Effector CD4-positive, alpha-beta T cell (primary cell): ENCODE measurements at places on chromosomes 3 and 15.

DNA sequence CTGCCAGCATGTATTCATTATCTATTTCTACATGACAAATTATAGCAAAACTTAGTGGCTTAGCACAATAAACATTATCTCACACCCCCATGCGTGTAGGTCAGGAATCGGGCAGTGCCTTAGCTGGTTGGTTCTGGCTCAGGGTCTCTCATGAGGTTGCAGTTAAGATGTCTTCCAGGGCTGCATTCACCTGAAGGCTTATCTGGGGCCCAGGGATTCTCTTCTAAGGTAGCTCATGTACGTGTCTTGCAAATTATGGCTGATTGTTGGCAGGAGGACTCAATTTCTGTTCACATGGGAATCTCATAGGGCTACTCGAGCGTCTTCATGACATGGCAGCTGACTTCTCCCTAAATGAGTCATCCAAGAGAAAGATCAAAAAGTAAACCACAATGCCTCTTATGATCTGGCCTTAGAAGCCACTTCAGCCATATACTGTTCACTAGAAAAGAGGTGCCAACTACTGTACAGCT is 42.9 kb upstream of the TSC22D2 start:
- no peak for DNase-seq

DNA sequence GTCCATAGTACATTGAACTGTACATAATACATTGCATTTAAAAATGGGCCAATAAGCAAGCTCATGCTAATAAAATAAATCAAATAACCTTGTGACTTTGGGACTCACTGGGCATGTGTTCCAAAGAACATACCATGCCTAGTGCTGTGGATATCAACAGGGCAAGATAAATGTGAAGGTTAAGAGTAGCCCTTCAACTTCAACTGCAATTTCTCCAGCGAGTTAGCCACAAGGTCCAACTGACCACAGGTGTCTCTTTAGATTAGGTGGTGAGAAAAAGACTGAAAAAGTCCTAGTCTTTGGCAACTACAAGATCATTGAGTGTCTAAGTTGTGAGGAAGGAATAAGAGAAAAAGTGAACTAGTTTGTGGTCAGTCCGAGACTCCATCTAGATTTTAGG is 78.3 kb upstream of the ATP11B start:
- DNase-seq = no peak

GRCh38 chr3:67109651-67110204 is 111.6 kb downstream of the KBTBD8 start:
- no peak for DNase-seq

DNA sequence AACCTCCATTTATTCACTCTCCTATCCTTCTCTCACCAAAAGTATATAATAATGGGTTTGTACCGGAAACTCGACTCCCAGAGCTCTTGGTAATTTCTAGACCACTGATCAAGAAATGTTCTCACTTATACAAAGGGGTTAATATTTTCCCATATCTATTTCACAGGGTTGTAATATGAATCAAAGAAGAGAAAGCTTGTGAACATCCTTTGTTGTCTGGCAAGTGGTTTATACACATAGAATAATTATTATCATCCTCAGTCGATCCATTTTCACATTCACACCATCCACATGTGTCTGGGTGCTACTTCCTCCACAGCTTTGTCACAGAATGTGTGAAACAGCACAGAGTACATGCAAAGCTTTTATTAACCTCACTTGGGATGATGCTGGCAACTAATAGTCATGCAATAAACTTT is 29.9 kb upstream of the STT3B start:
- DNase-seq = no peak

DNA sequence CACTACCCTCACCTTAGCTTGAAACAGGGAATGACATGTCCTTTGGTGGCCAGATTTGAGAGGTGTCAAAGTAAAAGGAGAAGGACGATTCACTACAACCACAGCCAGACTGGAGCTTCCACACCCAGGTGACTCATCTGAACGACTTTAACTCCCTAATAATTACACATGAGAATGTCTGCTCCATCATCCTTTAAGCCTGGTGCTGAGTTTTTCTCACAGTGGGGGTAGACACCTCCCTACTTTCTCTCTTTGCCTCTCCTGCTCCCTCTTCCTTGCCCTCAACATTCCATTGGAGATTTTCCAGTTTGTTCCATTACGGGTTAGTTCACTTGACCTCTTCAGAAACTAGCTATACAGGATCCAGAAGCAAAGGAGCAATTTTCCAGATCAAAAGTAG is 154.3 kb upstream of the BHLHE40 start:
- no peak for DNase-seq

DNA sequence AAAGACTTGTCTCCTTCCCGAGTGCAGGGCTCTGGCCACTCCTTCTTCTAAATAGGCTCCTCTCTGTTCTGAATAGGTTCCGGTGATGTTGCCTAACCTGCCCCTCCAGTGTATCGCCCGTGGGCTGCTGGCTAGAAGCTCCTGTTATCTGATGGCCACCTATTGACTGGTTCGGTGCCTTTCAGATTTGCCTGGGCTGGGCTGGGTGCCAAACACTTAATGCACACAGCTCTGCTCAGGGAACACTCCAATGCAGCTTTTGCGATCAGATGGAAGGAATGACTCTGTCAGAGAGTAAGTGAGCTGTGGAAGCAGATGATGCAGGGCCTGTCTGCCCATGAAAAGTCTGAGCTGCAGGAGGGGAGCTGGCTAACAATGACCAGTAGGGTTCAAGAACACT is 112.9 kb downstream of the CORO2B start:
- no peak for DNase-seq

DNA sequence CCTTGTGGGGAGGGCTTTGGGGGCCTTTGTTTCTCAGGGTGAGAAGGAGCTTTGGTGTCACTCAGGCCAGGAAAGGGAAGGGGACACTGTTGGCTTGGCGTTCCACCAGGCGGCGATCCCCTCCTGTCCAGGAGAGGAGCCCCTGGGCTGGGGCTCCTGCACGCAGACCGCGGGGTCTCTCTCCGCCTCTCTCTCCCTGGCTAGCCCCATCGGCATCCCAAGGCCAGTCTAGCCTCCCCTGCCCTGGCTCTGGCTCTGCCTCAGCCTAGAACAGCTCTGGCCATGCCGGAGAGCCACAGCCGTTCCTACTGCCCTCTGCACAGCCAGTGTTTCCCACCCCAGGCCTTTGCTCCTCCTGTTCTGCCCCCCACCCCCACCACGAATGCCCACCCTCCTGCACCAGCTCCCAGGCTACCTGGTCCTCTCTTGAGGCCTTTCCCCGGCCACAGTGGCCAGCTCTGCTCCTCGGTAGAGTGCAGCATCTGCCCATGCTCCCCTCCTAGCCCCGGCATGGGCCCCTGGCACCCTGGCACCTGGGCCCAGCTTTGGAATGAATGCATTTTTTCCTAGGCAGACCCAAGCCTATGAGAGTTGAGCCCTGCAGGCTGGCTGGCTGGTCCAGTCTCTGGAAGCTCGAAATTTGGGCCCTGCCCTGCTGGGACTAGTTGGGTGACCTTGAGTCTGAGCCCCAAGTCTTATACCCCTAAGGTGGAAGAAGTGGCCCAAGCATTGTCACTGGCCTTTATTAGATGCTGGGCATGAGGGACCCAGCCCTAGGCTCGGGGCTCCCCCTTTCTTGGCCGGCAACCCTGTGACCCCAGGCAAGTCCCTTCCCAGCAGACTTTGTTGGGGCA is 2.4 kb downstream of the PLXNA1 start:
- DNase-seq = no peak

DNA sequence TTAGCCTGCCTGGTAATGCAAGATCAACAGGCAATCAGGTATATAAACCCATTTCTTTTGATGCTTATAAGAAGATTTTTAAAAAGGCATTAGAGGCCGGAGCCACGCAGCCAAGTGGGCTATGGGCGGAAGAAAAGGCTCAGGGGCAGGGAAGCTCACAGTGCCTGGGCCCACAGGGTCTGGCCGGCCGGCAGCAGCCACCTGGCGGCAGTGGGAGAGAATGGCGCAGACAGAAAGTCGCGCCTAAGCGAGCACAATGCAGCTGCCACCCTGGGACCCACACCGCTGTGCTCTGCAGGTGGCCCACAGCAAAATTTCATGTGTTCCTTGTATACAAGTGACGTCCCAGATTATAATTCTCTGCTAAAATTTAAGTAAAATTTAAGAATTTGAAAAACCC is 448.6 kb upstream of the RASGRP1 start:
- DNase-seq = no peak

DNA sequence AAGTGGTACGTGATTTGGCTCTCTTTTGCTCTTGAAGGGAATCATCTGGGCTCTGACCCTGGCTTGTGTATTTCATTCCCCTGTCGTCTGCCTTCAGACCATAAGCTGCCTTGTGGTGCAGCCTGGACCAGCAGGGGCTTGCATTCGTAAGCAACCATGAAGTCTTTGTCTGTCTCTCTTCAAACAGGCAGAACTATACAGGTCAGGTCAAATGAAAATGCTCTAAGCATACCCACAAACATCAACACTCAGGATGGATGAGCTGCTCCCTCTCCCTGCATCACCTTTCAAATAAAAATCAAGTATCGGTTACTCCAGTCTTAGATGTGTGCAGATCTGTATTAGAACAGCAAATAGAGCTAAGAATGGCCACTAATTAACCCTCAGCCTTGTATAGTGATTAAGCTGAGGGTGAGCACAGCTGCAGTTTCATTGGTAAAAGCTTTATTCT is 268.6 kb upstream of the UBE2E1 start:
- DNase-seq = no peak

- no peak for DNase-seq
Measured at GRCh38 chr3:60660026-60660425, 591.2 kb downstream of the FHIT start.

DNA sequence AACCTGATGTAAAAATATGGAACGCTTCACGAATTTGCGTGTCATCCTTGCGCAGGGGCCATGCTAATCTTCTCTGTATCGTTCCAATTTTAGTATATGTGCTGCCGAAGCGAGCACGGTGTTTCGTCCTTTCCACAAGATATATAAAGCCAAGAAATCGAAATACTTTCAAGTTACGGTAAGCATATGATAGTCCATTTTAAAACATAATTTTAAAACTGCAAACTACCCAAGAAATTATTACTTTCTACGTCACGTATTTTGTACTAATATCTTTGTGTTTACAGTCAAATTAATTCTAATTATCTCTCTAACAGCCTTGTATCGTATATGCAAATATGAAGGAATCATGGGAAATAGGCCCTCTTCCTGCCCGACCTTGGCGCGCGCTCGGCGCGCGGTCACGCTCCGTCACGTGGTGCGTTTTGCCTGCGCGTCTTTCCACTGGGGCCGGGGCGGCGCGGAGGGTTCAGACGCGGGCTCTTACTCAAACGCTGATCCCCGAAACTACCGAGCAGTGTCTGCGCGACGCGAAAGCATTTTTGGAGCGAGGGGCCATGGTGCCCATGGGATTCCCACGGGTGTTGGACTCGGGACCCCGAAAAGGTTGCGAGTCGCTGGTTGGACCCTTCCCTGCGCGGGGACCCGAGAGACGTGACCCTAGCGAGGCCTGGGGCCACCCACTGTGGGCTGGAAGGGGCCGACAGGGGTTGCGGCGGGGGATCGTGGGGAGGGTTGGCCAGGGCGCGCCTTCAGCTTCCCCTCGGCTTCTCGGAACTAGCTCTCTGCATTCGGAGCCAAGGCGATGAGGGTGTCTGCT is at the start of gene RNU6-1:
Gene RNU6-1 (minus strand): TSS at position 117 of the 820 bp plus-strand sequence.
- DNase-seq = peak; percentile 95

GRCh38 chr3:21220944-21221343 is 530.1 kb downstream of the ZNF385D start:
- no peak for DNase-seq

DNA sequence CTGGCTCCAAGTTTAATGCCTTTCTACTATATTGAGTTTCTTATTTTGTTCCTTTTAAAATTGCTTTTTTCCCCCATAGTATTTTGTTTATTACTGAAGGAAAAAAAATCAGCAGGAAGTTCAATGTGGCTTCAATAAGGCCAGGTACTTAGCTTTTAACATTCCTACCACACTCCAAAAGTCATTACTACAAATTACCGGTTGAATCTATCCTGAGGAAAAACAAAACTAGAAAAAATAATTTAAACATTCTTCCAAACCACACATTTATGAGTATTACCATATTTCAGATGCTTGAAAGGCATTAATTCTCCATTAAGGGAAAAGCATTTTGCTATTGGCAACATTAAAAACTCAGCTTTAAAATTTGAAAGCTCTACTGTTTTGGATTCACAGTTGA is 20.2 kb upstream of the TNFSF10 start:
- DNase-seq = no peak

- DNase-seq = no peak
Measured at GRCh38 chr3:100753846-100754245, 44.6 kb downstream of the TFG start.

- DNase-seq = no peak
Measured at GRCh38 chr3:120436523-120437050, 14.2 kb downstream of the FSTL1 start.

DNA sequence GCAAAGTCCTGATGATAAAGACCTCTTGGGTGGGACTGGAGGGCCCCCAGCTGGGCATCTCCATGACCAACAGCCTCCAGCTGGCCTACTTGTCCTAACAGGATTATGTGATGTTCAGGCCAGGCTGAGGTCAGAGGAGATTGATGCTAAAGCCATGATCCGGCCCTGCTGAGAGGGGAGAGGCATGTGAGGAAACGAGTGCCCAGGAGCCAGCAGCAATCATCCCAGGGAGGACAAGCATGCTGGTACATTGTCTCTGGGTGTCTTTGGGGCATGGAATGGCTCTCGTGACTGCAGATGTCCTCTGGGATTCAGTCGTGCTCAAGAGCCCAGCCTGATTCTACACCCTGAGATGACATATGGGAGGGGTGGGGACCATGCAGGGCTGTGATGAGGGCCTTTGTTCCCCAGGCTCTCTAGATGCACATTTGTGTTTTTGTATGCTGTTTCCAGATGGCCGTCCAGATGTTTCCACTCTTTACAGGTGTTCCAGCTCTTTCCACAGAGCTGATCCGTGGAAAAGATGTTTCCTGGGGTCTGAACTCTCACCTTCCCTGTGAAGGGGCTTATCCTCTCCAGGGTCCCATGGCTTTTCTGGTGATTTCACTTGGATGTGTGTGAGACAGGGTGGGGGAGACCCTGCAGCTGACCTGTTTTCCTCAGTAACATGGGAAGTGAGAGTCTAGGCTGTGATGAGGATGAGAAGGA is 20.2 kb downstream of the SLC24A1 start:
- DNase-seq = no peak

DNA sequence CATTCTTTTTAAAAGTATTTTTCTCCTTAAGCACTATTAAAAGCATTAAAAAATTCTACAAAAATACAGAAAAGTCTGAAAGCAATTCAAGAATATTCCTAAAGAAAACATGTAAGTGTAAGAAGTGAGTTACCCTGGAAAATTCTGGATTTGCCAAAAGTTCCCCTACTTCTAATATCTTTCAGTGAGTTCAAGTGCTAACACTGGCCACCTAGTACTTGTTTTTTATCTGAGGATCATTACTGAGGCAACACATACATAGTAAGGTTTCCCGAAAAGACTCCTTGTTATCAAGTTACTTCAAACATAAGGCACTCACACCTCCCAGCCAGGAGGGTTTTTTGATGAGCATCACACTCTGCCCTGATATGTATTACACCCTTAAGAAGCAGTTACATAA is 158.4 kb downstream of the TIGIT start:
- no peak for DNase-seq
